ENCODE measurements at places on chromosomes 5 and 9.

DNA sequence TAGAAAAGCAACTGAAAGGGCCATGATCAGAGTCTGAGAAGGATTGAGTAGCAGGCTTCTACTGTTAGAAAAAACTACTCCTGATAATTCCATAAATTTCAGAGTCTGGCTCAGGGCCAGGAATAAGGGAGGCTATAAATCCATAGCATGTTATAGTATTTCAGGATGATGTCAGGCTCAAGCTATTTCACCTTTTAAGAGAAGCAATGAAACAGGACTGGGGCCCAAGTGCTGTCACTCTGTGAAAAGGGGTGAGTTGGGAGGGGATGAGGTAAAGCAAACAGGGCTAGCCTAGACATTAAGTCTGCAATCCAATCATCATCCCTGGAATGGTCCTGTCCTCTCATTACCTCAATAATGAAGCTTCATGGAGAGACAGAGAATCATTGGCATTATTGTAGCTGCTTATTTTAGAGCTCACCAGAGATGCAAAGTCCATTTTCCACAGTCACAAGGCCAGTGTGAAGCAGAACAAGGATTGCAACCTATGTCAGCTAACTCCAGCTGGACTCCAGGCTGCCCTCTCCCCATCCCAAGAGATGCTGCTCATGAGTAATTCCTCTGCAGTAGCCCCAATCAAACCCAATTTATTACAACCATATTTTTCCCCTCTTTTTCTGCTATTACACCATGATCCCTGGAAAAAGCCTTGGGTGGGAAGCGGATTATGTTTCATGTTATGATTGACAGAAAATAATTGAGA lies 56.0 kb downstream of the PAPPA start:
- no peak for DNase-seq

DNA sequence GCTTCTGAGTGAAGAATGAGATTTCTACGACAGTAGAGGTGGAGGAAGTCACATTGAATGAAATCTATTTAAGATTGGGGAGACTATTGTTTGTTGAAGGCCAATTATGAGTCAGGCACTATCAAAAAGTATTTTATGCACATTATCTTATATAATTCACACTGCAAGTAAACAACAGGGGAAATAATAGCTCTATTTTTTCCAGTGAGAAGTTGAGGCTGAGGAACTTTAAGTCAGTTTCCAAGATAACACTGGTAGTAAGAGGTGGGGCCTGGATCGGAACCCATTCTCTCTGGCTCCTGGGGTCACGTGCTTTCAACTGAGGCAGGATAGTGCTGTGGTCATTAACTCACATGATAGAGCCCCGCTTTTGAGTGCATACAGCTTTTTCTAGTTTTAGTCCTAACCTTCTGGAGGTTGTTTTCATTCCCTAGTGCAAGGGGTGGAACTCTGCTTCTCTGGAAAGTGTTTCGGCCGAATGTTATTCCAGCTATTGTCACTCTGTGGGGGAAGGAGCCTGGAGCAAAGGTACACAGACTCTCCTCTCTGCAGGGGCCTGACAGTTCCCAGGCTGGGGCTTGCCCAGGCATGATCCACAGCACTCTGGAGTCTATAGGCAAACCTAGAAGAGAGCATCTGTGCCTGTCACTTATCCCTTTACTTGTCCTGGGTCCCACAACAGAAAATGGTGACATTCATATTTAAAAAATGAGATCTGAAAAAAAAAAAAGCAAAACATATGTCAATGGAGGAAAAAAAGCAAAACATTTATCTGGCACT lies 352.4 kb upstream of the ACTBL2 start:
- no peak for DNase-seq

DNA sequence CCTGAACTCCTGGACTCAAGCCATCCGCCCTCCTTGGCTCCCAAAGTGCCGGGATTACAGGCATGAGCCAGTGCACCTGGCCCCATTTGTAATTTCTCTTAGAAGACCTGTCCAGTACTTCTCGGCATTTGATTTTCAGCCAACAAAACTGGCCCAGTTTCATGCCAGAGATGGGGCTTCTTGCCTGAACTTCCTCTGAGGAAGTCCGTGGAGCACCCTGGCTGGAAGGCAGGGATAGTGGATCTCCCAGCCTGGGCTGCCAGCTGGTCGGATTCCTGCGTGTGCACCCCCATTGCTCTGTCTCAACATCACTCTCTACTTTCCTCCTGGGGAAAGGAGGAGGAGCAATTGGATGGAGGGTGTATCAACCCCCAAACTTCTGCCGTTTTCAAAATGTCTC lies 39.0 kb downstream of the FAM78A start:
- DNase-seq, result no peak

DNA sequence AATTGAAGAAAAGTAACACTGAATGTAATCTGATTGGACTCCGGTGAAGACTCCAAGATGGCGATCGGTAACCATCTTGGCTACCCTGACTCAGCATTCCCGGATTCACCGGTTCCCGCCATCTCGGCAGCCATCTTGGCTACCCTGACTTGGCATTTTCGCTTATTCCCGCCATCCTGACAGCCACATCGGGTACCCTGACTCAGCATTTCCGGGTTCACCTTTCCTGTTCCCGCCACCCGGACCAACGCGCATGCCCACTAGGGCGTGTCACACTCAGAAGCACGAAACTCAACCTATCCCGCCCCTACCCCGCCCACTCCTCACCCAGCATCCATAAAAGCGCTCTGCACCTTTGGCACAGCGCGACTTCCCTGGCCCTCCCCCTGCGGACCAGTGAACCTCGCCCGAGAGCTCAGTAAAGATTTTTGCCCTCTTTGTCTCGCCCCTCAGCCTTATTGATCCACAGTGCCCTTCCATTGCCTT lies 17.2 kb downstream of the SPTLC1 start:
- DNase-seq, result no peak

DNA sequence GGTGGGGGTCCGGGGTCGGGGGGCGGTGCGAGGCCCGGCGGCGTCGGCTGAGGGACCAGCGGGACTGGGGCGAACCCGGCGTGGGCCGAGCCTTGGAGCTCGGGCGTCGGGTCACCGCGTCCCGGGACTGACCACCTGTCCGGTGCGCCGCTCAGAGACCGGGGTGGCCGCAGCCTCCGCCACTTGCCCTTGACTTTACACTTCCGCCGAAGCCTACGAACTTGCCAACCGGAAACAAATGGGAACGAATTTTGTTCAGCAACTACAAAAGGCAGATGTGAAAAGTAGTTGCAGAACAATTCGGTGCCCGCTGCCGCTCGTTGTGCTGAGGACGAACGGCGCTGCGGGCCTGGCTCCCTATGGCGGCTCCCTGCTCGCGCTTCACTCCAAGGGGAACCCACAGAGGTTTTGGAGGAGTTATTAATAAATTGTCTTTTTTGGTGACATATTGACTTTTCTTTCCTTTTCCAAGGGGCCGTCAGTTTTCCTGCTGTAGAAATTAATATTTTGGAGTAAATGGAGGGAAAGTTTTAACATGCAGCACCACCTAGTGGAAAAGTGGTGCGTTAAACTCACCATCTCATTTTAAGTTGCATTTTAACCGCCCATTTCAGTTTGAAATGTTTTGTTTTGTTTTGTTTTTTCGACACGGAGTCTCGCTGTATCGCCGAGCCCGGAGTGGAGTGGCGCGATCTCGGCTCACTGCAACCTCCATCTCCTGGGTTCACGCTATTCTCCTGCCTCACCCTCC lies 490 bp downstream of the PCBD2 start:
- no peak for DNase-seq

GRCh38 chr5:110880413-110880812 lies 141.6 kb downstream of the SLC25A46 start:
- DNase-seq, result no peak

GRCh38 chr9:125418404-125418803 lies 156.8 kb downstream of the GAPVD1 start:
- DNase-seq, result no peak

- DNase-seq, result no peak
These were observed 59.4 kb upstream of the GNA14 start for GRCh38 chr9:77707383-77708063.

- DNase-seq, result no peak
These were observed 86.5 kb downstream of the HMCN2 start for GRCh38 chr9:130352081-130352480.

- DNase-seq, result no peak
These were observed 113.9 kb upstream of the SLC12A2 start for GRCh38 chr5:127969651-127970050.

- DNase-seq, result no peak
These were observed 53.2 kb upstream of the SNCAIP start for GRCh38 chr5:122258840-122259239.

GRCh38 chr5:50440651-50441492 lies at the start of gene EMB:
Gene EMB (minus strand): TSS chr5:50441288. CDS start chr5:50441151, 137 bp downstream.
- DNase-seq, result peak; percentile 72

GRCh38 chr5:145237843-145238242 lies 597.3 kb downstream of the PRELID2 start:
- DNase-seq, result no peak

Measured in activated gamma-delta T cell (primary cell).